ELR (cell line): ENCODE measurements at places on chromosomes 1 and 21.
A peak's percentile ranks its signal among the peaks of the same experiment; 100 is the strongest.

DNA sequence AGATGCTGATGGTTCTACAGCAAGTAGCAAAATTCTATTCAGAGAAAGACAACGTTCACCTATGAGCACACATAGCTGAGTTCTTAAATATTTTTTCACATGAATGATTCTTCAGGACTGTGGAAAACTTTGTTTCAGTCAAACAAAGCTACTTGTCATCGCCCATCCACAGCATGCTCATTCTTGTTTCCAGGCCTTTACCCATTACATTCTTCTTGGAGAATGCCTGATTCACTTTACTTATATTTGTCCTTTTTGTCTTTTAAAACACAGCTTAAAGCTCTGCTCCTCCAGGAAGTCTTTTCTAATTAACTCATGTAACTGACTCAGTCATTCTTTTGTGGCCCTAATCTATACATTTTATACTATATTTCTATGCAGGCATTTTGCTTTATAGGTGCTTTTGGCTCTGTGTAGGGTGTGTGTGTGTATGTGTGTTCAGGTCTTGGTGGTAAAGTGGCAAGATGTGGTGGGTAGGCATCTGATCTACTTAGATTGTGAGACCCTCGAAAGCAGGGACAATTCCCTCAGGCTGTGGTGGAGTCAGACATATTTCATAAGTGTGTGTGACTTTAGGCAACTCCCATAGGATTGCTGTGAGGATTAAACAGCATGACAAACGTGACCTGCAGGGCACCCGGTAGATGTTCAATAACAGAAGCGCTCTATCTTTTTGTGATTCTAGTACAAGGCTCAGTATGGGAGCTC lies 11.8 kb upstream of the MARK1 start:
- DNase-seq, result no peak

- no peak for DNase-seq
These were observed 71.6 kb downstream of the CD2 start for GRCh38 chr1:116825720-116826438.

GRCh38 chr1:162966613-162967012 lies 102.5 kb upstream of the RGS4 start:
- DNase-seq, result no peak

DNA sequence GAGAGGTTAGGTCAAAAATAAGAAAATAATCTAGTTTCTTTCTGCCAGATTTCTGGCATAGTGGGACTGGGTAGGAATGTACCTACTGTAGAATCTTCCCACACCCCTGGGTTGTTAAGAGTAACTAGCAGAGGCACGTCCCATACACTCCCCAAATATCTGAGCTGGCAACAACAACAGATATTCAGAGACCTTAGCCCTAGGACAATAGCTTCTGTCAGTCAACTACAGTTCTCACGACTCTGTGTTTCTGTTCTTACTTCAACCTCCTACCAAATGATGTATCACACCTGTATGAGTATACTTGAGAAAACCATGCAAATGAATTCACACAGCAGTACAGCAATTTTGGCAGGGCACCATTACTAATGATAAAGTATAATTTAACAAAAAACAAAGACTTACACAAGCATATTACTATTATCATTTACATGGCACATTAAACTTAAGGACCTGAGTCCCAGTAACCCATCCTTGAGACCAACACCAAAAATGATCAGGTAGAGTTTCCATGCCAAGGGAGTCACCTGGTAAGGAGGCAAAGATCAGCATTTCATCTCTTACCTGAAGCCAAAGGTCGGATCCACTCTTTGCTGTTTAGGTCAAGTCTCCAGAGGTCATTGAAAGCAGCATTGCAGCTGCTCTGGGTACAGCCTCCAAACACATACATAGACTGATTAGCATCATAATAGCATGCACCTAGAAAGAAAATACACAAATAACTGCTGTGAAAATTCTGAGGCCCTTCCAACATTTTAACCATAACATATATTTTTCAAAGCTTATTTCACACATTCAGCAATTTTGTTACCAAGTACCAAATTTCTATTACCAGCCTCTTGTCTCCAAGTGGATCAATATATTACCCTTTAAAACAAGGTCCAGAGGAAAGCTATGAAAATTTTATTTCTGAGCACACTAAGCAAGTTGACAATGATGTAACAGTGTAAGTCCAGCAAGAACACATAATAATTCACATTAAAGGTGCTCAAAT lies 57.5 kb upstream of the CPLANE2 start:
- no peak for DNase-seq

DNA sequence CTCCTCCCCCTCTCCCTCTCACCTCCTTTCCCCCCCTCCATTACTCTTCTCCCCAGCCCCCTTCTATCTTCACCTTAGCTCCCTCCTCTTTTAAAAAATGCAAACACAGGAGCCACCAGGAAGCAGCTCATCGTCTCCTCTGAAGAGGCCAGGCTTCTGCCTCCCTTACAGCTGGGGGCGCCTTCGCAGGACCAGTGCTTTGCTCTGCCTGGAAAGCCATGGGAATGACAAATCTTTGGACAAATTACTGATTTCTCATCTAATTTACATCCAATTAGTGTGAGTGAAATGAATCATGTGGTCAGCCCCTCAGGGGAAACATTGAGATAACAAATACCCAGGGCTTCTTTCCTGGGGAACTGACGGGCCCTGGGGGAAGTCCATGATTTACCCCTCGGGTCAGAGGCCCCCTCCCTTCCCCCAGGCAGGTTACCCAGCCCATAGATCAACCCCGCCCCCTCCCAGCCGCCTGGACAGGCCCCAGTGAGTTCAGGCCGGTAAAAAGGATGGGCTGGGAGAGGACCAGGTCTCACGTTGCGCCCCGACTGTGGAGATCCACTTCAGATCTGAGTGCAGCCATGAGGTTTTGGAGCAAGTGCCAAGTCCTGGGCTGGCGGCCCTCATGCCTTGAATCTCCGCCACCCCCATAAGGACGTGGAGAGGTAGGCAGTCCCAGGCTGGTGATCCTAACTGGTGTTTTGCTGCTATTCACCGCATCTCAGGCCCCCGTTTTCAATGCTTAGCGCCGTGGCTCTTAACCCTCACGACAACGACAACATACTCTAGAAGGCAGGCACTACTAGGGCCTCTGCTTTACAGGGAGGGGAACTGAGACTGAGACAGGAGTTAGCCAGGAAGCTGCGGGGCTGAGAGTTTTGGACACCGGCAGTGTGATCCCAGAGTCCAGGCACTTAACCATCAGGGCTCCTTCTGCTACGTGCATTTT lies 300.8 kb downstream of the RRAGC start:
- no peak for DNase-seq

- DNase-seq, result peak; percentile 82
These were observed at the start of gene AIM2 for GRCh38 chr1:159076438-159077119. Gene AIM2, minus strand, starts transcription at chr1:159076766. Its CDS starts 3,267 bp downstream, at chr1:159073499.

GRCh38 chr1:99677416-99677815 lies 31.5 kb downstream of the PALMD start:
- DNase-seq, result peak; percentile 11

DNA sequence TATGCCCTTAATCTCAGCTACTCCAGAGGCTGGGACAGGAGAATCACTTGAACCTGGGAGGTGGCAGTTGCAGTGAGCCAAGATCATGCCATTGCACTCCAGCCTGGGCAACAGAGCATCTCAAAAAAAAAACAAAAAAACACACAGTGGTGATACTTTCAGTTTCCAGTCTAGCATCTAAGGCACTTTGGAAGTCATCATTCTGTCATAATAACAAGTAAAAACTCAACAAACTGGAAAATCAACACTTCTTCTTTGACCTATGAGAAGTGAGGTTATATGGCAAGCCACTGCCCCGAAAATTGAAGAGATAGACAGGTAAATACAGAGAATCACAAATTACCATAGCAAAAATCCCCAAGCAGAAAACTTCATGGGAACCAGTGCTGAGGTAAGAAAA lies 51.9 kb downstream of the IL12RB2 start:
- no peak for DNase-seq

DNA sequence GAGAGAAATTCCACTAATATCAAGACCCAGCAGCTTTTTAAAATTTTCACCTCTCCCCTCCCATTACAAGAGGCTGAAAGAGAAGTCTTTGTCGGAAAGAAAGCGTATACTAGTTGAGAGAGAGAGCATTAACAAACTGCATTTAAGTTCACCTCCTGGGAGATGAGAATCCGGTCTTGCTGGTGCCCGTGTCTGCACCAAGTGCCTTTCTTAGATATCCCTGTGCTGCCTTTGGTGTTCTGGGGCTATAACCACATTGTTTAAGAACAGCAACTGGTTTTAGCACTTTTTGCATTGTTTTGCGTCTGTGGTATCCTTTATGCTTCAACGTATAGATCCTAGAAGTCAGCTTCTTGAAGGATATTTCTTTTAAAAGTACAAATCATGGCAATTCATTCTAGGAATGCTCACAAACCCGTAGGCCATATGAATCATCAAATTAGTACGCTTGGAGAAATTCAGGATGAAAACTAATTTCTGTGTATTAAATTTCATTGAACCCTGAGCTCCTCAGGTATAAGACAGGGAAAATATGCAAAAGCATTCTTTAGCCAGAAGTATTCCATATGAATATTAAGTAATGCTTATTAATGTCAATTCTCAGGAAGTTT lies 3.4 kb upstream of the RPE65 start:
- DNase-seq, result peak; percentile 65

DNA sequence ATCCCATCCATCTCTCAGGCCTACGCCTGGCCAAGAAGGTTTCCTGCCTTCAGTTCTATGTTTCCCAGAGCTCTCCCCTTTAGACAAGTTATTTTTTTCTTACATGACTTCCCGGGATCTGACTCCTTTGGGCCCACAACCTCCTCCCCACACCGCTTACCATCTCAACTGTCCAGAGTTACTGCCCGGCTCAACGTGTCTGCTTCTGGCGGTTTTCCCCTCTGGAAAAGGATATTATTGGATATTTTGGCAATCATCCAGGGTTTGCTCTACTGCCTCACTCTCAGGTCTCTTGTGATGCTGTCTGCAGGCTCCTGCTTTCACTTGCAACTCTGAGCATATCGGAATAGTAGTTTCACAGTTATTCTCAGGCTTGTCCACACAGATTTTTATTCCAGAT lies 318.2 kb upstream of the CAMK1G start:
- DNase-seq, result no peak

GRCh38 chr1:29914936-29915335 lies 678.6 kb downstream of the PTPRU start:
- no peak for DNase-seq

DNA sequence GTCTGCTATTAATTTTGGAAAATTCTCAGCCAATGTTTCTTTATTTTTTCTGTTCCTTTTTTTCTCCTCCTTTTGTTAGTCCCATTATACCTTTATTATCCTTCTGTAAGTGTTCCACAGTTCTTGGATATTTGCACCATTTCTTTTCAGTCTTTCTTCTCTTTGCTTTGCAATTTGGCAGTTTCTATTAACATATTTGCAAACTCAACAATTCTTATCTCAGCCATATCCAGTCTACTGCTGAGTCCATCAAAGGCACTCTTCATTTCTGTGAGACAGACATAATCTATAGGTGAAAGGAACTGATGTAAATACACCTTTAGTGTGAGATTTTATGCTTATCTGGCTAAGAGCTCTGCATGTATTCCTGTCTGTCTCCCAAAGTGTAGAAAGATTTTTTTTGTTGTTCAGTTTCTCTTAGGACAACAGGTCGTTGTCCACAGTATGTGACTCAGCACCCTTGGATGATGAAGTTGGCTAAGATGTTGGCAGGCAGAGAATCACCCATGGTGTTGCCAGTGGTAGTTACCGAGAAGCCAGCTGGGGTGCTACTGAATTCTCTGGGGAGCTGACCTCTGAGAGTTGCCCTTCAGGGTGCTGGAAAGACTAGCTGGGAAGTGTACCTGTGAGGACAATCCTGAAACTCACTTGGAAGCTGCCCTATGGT lies 38.4 kb downstream of the LEPR start:
- peak; percentile 18 for DNase-seq

DNA sequence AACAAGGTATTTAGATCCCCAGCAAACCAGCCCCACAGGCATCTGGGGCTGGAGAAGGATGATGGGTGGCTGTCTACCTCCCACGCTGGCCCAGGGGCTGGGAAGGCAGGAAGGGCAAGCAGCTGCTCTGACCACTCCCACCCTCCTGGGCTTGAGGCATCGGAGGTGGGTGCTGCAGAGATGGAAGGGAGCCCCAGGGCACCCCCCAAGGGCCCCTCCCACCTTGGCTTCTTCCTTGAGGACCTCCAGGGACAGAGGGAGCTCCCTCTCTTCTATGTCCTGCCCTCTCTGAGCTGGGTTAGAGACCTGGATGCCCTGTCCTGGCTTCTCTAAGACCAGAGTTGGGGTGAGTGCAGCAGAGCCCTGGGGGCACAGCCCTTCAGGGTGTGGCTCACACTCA lies 3.1 kb downstream of the CD52 start:
- DNase-seq, result no peak

GRCh38 chr1:245256528-245256927 lies 101.7 kb downstream of the KIF26B start:
- no peak for DNase-seq

DNA sequence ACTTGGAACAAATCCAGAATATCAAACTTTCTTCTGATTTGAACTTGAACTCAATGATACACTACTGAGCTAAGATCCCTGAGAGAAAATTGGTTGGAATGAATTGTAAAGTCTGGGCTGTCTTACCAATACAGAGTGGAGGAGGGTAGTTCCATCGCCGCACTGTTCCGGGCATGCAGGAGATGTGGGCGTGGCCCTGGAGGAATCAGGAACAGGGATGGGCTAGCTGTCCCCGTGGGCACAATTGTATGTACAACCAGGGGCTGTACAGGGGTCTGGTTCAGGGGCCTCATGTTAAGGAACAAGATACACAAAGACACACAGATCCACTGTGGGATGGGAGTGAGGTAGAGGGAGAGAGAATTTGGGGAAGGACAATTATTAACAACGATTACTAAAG lies 144.3 kb downstream of the ZSCAN20 start:
- no peak for DNase-seq

GRCh38 chr1:207821464-207822045 lies 69.7 kb downstream of the CD46 start:
- DNase-seq, result no peak

DNA sequence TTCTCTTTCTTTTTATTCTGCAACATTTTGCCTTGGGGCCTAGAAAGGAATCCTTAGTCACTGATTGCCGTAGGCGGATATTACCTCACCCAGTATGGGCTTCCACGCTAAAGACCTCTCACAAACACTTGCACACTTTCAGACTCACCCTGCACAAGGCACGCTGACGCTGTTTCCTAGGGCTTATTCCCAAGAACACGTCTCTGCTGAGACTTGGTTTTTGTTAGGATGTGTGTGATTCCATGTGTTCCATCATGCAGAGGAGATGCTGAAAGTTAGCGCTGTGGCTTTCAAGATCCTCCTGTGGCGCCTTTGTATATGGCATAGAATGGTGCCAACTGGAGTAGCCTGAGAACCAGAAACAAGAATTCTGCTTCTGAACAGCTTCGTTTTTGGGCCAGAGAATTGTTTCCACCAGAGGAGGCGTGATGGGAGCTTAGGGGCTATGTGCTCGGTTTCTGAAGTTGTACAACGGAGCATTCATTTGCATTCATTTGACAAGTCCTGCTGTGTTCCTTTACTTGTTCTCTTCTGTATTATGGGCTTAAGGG lies 297.0 kb downstream of the DISC1 start:
- peak; percentile 59 for DNase-seq

- peak; percentile 1 for DNase-seq
These were observed 839.9 kb downstream of the LTN1 start for GRCh38 chr21:28152732-28153131.

GRCh38 chr1:88892357-88892877 lies 1.1 kb upstream of the GTF2B start:
- DNase-seq, result peak; percentile 61
